ENCODE measurements at places on chromosomes 2 and 18.

- DNase-seq: no peak
Observed at GRCh38 chr2:120331903-120332302, 14.0 kb upstream of the INHBB start.

- DNase-seq: no peak
Observed at GRCh38 chr2:173010233-173010632, 65.4 kb upstream of the MAP3K20 start.

GRCh38 chr18:407626-408224 is 92.8 kb downstream of the COLEC12 start:
- no peak for DNase-seq

- no peak for DNase-seq
Observed at GRCh38 chr18:70332694-70333093, 43.8 kb downstream of the SOCS6 start.

GRCh38 chr2:146634230-146635097 is 1210.4 kb upstream of the ACVR2A start:
- DNase-seq: no peak

- no peak for DNase-seq
Observed at GRCh38 chr18:21141668-21142422, 30.2 kb upstream of the ROCK1 start.

DNA sequence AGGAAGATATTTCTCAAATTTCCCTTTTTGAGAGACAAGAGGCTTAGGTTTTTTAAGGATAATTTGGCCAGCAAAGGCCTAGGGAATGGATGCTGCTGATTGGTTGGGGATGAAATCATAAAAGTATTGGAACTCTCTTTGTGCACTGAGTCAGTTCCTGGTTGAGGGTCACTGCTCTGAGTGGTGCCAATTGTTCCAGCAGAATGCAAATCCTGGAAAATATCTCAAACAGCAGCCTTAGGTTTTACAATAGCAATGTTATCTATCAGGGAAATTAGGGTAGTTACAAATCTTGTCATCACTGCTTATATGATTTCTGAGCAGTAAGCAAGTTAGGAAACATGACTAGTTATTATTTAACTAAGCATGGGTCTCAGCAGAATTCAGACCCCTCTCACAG is 96.2 kb downstream of the RAD51AP2 start:
- no peak for DNase-seq

DNA sequence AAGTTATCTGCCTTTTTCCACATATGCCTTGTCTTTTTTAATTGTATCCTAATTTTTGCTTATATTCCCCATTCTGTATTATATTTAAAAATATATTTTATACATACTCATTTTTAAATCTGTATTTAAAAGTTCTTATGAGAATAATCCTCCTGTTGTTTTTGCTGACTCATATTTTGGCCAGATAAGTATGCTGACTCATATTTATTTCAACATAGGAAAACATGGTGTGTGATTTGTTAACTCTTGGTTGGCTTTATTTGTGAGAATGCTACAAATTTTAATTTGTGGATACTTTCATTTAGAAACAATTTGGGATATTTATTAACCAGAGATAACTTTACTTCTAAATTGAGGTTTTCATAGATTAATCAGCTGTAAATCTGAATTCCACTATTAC is 587.7 kb downstream of the CPS1 start:
- no peak for DNase-seq

DNA sequence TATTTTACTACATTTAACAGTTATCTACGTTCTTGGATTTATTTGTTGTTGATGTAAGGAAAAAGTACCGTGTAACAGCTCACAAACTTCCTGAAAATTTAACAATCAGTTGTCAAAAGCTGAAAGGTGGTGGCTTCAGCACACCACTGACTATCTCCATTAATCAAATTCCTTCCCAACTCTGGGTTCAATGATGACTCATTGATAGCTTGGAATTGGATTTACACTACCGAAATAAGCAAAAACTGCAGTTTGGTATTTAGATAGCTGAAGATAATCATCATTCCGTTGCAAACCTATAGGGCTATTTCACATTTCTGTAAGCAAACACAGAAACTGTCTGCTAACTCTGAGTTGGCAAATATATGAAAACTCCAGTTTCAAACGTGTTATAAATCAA is 322.3 kb upstream of the TFPI start:
- DNase-seq: no peak

GRCh38 chr2:203988500-203989260 is 52.1 kb downstream of the ICOS start:
- DNase-seq: no peak

DNA sequence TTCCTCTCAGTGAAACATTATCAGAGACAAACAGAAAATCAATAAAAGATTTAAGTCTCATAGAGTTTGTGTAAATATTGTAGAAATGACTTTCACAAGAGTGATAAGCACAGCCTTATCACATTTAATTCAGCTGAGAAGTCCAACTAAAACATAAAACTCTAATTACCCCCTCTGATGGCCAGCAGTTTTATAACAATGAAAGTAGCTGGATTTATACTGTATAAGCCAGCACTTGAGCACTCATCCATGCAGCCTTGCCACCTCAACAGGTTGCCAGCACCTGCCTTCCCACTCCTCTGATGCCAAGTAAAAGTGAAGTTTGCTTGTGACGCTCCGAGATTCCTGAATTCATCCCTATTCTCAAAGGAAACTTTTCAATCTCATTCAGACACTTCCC is 103.0 kb upstream of the STK39 start:
- no peak for DNase-seq

DNA sequence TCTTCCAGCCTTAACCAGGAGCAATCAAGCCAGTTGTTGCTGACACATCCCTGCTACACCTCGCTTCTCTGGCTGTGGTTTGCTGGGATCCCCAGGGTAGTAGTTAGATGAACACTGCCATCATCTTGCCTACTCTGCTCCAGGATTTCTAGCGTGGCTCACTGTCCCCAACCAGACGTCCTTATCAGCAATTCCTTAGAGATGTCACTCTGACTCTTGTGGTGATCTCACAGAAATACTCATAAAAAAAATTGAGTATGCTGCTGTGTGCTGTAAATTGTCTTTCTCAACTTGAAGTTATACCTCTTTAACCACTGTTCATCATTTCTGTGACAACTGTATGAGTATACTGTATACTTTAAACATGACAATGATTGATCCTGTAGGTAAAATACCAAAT is 63.2 kb downstream of the PLCL1 start:
- no peak for DNase-seq

GRCh38 chr2:226797289-226797988 is 2.2 kb downstream of the IRS1 start:
- DNase-seq: no peak

GRCh38 chr2:49210191-49210590 is 55.9 kb upstream of the FSHR start:
- no peak for DNase-seq

DNA sequence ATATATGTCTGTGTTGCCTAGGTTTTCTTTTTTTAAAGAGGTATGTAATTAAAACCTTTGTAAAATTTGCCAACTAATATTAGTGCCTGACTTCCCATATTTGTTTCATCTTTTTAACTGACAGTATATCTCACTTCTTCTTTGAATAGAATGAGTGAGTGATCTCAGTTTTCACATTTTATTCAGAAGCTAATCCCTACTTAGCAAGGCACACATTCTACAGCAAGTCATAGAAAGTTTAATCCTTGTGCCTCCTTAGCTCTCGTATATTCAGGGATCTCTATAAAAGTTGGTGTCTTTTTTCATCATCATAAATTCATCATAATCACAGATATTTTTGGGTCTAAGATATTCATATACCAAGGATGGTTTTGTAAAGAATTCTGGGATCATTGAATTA is 66.6 kb downstream of the RIF1 start:
- DNase-seq: no peak

- no peak for DNase-seq
Observed at GRCh38 chr2:102599486-102599885, 19.9 kb upstream of the SLC9A2 start.

- no peak for DNase-seq
Observed at GRCh38 chr2:128365217-128365905, 46.7 kb upstream of the HS6ST1 start.

DNA sequence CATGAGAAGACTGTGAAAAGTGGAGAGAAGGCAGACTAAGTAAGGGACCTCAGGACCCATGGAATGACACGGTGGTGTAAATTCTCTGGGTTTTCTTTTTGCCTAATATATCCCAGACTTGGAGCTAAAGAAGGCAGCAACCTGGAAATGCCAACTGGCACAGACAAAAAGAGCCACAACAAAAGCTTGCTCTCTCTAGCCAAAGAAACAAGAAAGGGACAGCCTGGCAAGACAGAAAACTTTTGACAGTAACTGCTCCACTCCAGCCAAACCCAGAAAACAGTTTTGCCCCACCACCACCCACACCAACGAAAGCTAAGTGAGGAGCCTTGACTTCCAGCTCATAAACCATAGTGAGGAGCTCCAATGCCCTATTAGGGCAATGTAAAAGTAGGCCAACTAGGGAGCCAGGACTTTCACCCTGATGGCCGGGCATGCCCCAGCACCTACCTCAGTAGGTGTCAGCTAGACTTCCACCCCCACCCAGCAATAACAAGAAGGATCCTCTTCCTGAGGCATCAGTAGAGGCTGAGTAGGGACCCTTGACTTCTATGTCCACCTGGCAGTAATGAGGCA is 35.5 kb downstream of the PELI1 start:
- DNase-seq: no peak

DNA sequence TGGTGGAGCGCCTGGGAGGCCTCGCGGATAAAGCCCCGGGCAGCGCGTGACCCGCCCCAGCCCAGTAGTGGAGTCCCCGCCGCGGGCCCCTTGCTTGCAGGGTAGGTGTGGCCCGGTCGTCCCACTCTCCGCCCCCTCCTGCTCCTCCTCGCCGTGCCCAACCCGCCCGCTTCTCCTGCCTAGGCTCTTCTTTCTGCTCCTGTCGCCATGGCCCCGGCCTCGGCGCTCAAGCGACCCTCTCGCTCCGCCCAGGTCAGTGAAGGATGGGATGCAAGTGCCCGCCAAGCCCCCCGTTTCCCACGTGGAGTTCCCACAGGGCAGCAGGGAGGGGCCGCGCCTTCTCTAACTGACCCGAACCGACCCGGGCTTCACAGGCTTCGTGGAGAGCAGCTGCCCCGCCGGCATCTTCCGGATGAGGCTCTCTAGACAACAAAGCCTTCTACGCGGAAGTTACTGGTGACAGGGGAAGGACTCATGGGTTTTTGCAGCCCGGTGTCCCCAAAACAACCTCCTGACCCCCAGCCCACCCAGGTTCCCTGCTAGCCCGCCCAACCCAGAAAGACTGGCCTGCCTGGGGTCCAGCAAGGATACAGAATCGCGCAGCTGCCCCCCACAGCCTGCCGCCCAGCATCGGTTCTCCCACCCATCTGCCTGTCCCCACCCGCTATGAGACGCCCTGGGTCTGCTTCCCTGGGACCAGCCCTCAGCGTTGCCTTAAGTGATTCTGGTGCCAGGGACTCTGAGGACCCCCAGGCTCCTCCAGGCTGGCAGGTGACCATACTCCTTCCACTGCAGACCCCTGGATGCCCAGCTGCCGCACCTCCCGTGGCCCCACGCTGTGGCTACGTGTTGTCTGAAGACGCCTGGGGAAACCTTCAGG is 32.8 kb downstream of the TTC32 start:
- DNase-seq: peak; percentile 45

GRCh38 chr2:73594251-73594650 is 48.0 kb downstream of the NAT8 start:
- no peak for DNase-seq

DNA sequence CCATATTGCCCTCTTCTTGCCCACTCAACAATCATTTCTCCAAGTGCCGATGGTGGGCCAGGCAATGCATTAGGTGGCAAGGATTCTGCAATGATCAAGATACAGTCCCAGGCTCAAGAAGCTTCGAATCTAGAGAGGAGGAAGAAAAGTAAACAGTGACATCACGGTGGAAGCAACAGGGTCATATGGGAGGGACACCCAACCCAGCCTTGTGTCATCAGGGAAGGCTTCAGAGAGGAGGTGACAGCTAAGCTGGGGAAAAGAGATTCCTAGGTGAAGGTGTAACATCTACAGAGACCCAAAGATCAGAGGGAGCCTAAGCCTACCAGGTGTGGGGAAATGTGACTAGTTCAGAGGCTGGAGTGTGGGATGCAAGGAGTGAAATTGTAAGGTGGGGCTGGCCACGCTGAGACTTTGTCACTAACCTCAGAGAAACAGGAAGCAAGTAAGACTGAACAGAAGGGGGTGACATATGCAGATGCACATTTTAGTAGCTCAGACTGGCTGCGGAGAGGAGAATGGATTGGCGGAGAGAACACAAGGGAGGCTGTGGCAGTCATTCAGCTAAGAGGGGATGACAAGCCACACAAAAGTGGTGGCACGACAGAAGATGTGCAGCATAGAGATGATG is 104.9 kb downstream of the ANKRD44 start:
- peak; percentile 53 for DNase-seq

DNA sequence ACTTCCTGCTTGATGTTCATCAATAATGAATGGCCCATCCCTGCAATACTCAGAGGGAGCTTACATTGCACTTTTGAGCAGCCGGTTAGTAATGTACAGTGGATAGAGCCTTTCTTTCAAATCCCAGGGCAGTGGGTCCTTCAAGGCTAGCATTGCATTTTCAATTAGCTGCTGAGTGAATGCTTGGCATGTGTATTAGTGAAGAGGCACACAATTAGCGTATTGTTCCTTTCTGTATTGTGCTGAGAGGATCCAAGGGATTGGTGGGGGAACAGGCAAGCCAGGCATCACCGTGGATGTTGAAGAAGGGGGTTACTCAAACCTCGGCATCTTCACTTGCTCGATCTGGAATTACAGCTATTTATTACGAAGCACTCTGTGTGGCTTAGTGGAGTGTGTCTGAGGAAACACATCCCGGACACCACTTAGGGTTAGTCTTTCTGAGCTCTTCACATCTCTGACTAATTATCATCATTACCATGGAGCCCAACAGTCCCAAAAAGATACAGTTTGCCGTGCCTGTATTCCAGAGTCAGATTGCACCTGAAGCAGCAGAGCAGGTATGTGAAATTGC is at the start of gene PPP1R1C:
Gene PPP1R1C, plus strand, starts transcription at position 222 of the 574 bp plus-strand sequence. Its CDS starts 258 bp downstream, at position 480.
- DNase-seq: no peak

DNA sequence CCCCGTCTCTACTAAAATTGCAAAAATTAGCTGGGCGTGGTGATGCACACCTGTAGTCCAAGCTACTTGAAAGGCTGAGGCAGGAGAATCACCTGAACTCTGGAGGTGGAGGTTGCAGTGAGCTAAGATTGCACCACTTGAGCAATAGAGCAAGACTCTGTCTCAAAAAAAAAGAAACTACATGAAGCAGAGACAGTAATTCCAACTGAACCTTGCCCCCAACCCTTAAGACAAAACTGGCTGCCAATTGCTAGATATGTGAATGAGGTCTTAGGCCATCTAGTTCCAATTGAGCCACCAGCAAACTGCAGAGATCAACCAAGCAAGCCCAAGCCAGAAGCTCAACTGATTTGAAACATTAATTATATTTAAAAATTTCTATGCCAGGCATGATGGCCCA is 25.9 kb downstream of the HAUS1 start:
- DNase-seq: no peak

GRCh38 chr2:111157798-111158197 is 37.1 kb downstream of the BCL2L11 start:
- no peak for DNase-seq

DNA sequence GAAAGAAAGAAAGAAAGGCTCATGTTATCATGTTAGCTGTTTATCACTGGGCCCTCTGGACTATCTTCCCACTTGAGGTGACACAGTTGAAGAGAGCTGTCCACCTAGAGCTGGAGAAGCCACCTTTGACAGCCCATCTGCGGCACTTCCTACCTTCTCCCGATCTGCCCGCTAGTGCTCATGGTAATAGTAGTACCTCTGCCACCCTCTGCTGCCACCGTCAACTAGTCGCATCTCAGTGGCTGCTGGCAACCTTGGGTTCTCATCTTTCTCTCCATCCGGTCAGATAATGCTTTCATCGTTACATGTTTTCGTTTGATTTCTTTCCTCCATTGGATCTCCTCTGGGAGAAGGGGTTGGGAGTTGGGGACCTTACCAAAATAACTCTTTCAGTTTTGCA is 63.2 kb upstream of the COPS8 start:
- DNase-seq: no peak

All from stimulated activated CD4-positive, alpha-beta T cell treated with anti-CD3 and anti-CD28 coated beads, Interleukin-2, amount 100 ng/mL, for 4 hours (primary cell).